Ureter (tissue), 1 donor: ENCODE measurements at places on chromosomes 2 and 18. TPM values are rescaled to one million over a fixed set of nuclear protein-coding genes. Genes with fewer than 3 reads are reported as not detected.

GPR39 gene
- total RNA-seq = 13.2 TPM

KCNIP3 gene
- total RNA-seq = 6.2 TPM

DNA sequence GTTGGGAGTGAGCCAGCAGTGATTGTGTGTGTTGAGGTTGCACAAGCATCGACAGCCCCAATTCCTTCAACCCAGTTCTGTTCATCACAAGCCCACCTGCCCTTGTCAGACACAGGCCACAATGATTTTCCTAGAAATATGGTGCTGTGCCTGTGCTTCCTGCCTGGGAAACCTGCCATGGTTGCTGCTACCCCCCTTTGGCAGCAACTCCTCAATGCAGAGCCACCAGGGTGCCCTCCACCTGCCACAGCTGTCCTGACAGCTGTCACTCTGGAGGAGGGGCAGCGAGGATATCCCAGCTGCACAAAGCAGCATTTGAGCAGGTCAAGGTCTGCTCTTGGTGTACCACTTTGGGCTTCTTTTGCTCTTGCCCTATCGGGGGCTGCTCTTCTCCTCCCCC is 27.1 kb downstream of the SMIM21 start:
- DNase-seq = no peak

DNA sequence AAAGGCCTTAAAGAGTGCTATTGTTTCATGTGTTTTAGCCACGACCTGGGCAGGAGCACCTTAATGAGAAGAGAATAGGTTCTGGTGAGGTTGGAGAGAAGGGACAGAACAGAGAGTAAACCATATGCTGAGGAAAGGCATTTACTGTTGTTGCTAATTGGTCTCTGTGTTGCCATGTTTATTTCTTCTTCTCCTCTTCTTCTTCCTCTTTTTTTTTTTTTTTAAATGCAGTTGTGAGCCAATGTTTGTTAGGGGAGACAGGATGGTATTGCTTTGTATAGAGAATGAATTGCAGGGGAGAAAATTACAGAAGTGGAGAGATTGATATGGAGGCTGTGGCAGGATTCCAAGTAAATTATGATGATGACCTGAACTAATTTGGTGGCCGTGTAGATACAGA is 2.6 kb downstream of the SCN9A start:
- no peak for DNase-seq

- DNase-seq = no peak
Measured at GRCh38 chr2:188196343-188197008, 95.2 kb upstream of the GULP1 start.

GRCh38 chr2:178632729-178633128 is 152.5 kb downstream of the PLEKHA3 start:
- DNase-seq = no peak

DNA sequence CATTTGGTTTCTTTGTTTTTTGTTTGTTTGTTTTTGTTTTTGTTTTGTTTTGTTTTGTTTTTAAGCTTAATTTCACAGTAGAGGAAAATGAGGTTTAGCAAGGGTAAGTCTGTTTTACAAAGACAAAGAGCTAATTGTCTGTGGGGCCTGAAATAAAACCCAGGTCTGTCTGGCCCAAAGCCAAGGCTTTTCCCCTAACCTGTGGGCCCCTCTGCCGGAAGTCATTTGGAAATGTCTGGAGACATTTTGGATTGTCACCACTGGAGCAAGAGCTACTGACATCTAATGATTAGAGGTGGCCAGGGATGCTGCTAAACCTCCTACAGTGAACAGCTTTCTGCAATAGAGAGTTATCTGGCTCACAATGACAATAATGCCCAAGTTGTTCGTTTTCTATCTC is 167.2 kb downstream of the MAP2 start:
- no peak for DNase-seq

GRCh38 chr2:104428155-104428554 is 425.8 kb upstream of the POU3F3 start:
- no peak for DNase-seq

GRCh38 chr2:219459460-219460311 is 25.0 kb downstream of the SPEG start:
- no peak for DNase-seq

DNA sequence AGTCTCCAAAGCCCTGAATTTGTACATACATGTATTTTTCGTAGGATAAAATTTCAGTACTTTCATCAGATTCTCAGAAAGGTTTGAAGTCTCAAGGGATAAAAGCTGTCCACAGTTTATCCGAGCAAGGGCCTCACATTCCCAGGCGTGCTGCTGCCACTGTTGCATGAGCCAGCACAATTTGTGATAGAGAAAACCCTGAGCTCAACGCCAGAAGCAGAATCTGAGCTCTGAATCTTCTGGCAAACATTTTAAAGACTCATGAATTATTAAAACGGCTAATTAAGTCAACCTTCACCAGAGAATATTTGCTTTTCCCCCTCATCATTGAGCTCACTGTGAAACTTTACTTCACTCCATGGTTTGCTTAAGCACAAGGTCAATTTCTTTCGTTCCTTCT is 38.5 kb upstream of the STPG4 start:
- DNase-seq = no peak

DNA sequence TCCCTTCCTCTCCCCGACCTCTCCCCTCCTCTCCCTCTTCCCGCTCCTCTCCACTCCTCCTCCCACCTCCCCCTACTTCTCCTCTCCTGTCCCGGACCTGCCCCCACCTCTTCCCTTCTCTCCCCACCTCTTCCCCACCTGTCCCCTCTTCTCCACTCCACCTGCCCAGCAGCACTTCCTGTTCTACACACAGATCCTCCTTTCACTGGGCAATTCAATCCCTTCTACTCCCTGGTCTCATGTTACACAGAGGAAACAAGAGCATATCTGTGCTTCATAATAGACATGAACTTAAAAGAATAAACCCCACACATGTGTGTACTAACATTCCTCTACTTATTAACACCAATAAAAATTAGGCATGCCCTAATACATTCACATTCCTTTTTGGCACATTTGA is 34.8 kb downstream of the TIMM21 start:
- no peak for DNase-seq

DNA sequence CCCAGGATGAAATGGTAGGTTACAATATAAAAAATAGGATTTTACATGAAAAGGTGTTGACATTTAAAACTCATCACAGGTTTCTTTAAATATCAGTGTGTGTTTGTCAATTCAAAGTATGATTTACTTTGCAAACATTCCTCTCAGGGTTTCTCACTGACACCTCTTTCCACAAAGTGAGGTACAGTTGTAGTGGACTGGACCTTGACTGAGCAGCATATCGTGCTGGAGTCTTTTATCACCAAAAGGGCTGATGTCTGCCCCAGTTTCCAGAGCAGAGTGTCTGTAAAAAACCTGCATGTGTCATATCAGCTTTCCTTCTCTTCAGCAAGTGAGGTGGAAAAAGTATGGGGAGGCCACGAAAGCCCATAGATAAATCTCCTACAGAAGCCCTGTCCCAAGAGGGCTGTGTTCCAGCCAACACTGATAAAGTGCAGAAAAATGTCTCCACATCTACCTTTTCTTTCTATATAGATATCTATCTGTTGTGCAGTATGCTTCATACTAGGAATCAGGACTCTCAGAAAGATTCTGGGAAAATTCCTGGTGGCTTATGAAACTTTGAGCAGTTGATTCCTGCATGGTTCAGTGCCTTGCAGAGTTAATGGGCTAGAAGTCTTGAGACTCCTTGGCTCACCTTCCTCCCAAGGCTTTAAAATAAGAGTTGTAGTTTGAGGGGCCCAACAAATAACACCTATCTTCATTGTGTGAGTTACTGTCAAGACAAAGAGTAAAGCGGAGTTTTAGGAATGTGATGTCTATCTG is 6.9 kb downstream of the ACYP2 start:
- DNase-seq = no peak

- no peak for DNase-seq
Measured at GRCh38 chr2:10303181-10303693, 533 bp downstream of the HPCAL1 start.

DNA sequence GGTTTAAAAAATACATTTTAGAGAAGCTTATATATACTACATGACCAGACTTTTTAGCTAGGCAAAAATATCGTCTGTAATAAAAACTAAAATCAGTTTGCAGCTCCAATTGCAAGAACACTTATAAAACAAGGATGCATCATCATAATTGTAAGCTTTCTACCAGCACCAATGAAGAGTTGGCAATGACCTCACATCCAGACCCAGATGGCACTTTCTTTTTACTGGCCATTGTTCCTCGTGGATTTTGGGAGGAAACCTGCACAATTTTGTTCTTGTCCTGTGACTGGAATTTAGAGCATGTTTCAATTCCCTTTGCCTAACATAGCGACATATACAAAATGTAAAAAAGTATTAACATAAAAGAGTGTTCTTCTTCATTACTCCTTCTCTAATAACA is 174.3 kb downstream of the ZNF521 start:
- DNase-seq = no peak

- no peak for DNase-seq
Measured at GRCh38 chr2:15842758-15843666, 97.3 kb upstream of the MYCN start.
